ENCODE measurements at places on chromosomes 3 and 15.
A peak's percentile ranks its signal among the peaks of the same experiment; 100 is the strongest.

GRCh38 chr3:165056510-165056909, 21.8 kb downstream of the SI start:
- no peak for DNase-seq

- peak; percentile 52 for DNase-seq
Measured at GRCh38 chr3:129827765-129828164, 65.7 kb downstream of the TMCC1 start.

- no peak for DNase-seq
Measured at GRCh38 chr3:147391781-147392624, 14.3 kb downstream of the ZIC4 start.

GRCh38 chr3:115913069-115913686, 289.9 kb downstream of the GAP43 start:
- DNase-seq: no peak

- DNase-seq: no peak
Measured at GRCh38 chr3:71916747-71917369, 131.9 kb upstream of the PROK2 start.

DNA sequence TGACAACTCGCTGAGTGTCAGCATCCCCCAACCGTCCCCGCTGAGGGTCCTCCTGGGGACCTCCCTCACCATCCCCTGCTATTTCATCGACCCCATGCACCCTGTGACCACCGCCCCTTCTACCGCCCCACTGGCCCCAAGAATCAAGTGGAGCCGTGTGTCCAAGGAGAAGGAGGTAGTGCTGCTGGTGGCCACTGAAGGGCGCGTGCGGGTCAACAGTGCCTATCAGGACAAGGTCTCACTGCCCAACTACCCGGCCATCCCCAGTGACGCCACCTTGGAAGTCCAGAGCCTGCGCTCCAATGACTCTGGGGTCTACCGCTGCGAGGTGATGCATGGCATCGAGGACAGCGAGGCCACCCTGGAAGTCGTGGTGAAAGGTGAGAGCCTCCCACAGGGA, 35.4 kb downstream of the ACAN start:
- no peak for DNase-seq

DNA sequence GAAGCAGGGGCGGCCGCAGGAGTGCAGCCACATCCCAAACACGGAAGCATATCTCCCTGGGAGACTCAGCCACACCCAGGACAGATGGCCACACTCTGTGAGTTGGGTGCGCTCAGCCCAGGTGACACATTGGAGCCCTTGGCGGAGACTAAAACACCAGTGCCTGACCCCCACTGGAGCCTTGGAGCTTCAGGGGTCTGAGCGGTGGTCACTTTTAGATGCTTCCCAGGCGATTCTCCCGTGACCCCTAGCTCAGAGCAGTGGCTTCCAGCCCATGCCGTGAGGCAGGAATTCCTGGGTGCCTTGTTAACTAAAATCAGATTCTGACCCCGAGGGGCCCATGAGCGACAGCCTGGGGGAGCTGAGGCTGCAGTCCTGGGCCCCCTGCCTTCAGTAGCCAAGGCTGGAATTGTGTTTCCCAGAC, 54.5 kb downstream of the PLXNA1 start:
- no peak for DNase-seq

DNA sequence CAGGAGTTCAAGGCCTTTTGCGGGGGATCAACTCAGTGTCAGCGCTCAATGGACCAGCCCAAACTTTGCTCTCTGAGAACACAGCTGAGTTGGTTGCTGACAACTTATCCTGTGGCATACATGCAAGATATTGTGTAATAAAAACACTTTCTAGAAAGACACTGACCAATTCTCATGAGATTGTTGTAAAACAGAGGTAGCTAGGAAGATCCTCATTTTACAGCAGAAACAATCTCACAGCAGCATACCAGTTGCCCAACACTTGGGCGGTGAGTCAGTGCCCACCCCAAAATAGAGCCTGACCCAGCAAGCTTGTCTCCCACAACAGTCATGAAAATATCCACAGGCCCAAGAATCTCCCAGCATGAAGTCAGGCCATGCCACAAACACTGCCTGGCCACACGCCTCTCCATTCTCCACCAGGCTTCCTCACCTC, 18.2 kb downstream of the KLHL6 start:
- no peak for DNase-seq

DNA sequence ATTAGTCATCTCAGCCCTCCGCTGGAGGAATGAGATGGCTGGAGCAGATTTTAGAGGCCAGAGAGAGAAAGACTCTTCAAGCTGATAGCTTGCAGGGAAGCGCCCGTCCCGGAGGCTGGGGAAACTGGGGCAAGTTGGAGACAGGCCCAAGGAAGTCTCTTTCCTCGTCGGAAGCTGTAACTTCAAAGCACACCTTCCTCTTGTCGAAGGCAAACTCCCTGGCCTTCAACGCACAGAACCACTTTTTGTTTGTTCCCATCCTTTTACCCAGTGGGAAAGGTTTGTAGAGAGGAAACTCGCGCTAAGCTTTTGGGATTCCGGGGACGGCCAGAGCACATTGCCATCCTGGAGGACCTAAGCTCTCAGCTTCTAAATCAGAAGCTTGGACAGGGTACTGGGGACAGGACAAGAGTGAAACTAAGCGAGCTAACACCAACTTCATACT, 900 bp upstream of the EOMES start:
- no peak for DNase-seq

DNA sequence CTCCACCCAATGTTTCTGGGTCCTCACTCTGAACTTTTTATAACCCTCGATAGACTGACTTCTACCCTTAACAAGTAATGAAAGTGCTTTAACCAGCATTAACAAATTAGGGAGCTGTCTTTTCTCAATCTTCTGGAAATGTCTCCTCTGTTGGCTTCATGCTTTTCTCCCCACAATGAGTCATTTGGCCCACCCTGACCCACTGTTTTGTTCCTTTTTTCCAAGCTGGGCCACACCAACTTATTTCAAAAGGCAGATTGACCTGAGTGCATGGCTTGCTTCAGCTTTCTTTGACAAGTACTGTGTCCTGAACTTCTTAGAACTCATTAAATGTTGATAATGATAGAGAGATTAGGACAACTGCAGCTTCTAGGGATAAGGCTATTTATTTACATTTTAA, 199.6 kb upstream of the SEMA6D start:
- DNase-seq: no peak

DNA sequence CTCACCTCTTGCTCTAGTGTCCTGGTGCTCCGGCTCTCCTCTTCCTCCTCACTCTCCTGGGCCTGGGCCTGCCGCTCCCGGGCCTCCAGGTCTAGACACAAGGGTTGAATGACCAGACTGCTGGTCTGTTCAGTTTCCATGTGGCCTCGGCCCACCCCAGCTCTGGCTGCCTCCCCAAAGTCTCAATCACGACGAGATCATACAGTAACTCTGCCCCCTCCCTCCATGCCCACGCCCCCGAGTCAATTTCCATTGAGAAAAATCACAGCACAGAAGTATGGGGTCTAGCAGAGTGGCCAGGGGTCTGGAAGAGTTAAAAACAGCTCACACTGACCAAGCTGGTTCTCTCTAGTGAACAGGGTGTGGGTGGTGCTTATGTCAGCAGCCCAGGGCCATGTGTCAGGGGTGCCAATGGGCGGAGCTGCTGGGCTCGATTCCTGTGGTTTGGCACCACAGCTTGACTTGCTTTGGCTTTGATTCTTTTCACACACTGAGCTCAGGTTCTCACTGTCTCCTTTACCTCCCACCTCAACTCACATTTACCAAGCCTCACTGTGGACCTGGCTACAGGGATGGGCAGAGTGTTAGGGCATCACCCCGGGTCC, 6.9 kb downstream of the C15orf62 start:
- peak; percentile 65 for DNase-seq
